ENCODE measurements at places on chromosomes 13 and 19. TPM values are rescaled to one million over a fixed set of nuclear protein-coding genes. Genes with fewer than 3 reads are reported as not detected.

The ZNF790 gene
- total RNA-seq = 7.7 TPM

The KLF5 gene
- total RNA-seq = 35.5 TPM

The URAD gene
- not detected for total RNA-seq

The TRIM28 gene
- 576 TPM for total RNA-seq

The IGFLR1 gene
- 3.5 TPM for total RNA-seq

The HNRNPM gene
- total RNA-seq = 42.4 TPM

The SLC6A16 gene
- total RNA-seq = under 0.01 TPM

The DOHH gene
- total RNA-seq = 8.2 TPM

The CDX2 gene
- total RNA-seq = not detected

The CCL25 gene
- not detected for total RNA-seq

The TINCR gene
- total RNA-seq = 6.2 TPM

The KCNN4 gene
- total RNA-seq = 85.2 TPM

The ZNF554 gene
- total RNA-seq = 10.2 TPM

The TEX101 gene
- total RNA-seq = not detected

The CLIP3 gene
- 6.3 TPM for total RNA-seq

The LENG1 gene
- 6.3 TPM for total RNA-seq

The PRR19 gene
- total RNA-seq = 1.2 TPM

The DENND1C gene
- total RNA-seq = not detected

The ANKRD24 gene
- 2.0 TPM for total RNA-seq

The TSKS gene
- total RNA-seq = 6.7 TPM
